Activated CD8-positive, alpha-beta memory T cell treated with anti-CD3 and anti-CD28 coated beads for 36 hours (primary cell): ENCODE measurements at places on chromosomes 1 and 21. TPM values are rescaled to one million over a fixed set of nuclear protein-coding genes. Genes with fewer than 3 reads are reported as not detected.

Gene HSD3B2
- not detected for total RNA-seq

Gene ADAMTS4
- total RNA-seq: 0.27 TPM

Gene LRRC53
- not detected for total RNA-seq

Gene SPATA21
- total RNA-seq: not detected

Gene ADGRL2
- not detected for total RNA-seq

Gene MRPL20
- total RNA-seq: 196 TPM

Gene NUF2
- total RNA-seq: 32.7 TPM

Gene PROK1
- not detected for total RNA-seq

Gene APOBEC4
- total RNA-seq: not detected

Gene ACTL8
- total RNA-seq: not detected

Gene FCRL2
- total RNA-seq: not detected
